ENCODE measurements at places on chromosomes 1 and 21.

DNA sequence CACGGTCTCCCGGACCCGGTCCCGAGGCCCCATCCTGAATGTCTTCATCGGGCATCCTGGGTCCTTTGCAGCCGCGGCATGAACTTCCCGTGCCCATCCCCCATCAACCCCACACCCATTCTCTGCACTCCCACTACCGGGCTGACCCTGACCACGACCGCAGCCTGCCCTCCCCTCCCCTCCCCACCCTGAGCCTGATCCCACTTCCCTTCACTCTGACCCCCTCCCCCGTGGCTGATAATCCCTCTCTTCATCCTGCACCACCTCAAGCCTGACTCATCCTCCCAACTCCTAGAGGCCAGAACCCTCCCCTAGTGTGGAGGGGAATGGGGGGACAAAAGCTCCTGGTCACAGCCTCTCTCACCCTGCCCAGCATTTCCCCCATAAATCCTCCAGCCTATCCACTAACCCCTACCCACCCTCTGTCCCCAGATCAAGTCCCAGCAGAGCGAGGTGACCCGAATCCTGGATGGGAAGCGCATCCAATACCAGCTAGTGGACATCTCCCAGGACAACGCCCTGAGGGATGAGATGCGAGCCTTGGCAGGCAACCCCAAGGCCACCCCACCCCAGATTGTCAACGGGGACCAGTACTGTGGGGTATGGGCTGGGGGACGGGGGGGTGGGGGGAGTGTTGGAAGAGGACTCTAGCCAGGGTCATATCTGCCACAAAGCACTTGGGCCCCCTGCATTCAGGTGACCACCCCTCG is 602 bp downstream of the SH3BGRL3 start:
- no peak for DNase-seq

DNA sequence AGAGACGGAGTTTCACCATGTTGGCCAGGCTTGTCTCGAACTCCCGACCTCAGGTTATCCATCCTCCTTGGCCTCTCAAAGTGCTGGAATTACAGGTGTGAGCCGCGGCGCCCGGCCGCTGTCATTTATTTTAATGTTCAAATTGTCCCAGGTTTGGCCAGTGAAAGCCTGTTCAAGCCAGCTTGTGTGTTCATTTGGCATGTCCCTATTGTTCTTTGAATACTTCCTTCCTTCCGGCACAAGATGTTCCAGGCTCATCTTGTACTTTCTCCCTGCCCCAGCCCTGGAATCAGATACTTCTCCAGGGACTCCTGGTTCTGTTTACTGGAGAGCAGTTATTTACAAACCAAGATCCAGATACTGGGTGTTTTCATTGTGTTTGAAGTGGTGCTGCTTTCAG is 37.0 kb downstream of the ZBTB8B start:
- no peak for DNase-seq

- DNase-seq, result no peak
These were observed 35.0 kb upstream of the SCAF4 start for GRCh38 chr21:31766899-31767298.

DNA sequence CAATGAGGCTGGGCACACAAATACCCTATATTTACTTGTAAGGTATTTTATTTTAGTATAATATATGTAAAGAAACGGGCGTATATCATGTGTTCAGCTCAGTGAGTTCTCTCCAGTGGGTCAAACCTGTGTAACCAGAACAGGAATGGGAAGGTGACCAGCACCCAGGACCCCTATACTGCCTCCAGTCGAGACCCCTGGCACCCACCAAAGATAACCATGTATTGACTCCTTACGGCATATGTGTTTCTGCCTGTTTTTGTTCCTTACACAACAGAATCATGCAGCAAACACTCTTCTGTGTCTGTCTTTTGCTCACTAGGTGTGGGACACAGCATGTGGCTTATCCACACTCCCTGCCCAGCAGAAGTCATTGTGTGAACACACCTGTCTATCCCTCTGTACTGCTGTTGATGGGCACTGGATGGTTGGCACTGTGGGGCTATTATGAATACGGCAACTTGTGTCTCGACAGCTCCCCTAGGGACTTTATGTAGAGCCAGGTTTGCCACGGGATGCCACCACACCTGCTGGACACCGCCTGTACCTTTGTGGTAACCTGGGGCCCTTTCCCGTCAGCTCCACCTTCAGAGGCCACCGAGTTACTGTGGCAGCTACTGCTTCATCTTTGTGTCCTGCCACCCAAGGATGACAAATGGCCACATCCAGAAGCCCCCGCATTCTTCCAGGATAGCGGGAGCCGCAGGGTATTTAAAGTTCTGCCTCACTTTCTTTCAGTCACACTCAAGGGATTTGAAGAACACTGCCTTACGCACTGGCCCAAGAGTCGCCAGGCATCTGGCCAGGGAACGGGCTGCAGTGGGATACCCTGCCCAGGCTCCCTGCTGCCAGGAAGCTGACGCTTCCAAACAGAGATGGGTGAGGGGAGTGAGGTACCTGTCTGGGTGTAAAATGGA is 23.5 kb upstream of the C2CD2 start:
- no peak for DNase-seq

DNA sequence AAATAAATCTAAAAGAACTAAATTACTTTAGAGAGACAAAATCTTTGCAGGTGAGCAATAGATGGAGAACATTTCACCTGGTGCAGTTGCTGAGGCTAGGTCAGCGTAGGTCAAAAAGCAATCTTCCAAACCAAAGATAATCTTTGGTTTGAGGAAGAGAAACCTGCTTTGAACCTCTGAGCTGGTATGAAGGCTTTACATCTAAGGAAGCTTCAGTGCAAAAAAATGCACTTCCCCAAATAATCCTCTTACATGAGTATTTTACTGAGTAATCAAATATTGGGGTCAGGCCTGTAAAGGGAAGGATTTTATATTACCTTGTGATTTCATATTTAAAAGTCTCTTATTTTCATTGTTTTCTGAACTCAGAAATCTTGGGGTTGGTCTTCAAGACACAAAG is 223.6 kb downstream of the SRGAP2C start:
- no peak for DNase-seq

DNA sequence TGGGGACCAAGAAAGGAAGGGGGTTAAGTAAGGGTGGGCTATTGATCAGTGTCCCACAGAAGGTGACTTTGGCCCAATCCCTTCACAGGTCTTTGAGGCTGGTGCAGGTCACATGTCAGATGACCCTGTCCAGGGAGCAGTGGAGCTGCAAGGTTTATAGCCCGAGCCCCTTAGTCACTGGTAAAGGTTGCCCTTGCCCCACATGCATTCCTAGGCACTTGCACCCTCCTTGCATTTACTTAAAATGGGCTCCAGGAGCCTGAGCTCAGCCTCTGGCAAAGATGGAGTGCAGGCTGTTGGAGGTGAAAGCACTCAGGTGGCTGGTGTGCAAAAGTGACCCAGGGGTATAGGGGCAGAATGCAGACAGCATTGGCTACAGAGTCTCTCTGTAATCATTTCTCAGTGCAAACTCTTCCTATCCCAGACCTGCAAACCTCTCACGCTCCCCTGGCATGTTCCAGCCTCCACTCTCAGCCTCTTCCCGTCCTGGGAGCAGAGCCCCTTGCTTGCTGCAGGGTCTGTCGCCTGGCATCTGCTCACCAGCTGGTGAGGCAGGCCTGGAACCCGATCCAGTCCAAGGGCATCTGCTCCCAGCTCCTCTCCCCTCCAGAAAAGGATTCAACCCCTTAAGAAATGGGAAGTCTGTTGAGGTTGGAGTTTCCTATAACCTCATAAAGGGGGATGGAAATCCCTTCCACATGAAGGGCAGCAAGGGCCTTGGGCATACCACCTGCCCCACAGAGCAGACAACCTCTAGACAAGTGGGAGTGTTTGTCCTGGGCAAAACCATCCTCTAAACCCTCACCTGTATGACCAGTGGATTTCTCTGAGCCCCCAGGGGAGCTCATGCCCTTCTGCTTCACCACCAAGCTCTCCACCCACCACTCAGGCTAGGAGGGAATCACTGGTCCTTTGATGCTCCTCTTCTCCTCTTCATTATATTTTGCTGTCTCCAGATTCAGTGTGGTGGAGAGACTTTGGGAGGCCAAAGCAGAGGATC is 23.1 kb upstream of the PTPRF start:
- DNase-seq, result no peak

DNA sequence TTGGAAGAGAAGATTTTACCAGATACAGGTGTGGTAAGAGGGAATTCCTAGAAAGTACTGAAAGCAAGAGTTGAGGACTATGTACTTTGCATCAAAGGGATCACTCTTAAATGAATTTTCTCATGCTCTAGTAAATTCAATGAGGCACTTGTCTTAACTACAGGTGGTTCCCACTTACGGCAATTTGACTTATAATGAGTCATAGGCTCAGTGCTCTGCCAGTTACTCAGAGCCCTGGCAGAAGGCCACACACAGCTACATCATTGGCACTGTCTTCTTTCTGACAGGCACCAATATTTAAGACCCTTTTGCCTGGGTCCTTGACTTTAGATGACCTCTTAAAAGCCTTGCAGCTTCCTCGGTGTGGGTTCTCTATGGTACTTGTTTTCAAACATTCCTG is 15.9 kb upstream of the ADAMTS5 start:
- no peak for DNase-seq

DNA sequence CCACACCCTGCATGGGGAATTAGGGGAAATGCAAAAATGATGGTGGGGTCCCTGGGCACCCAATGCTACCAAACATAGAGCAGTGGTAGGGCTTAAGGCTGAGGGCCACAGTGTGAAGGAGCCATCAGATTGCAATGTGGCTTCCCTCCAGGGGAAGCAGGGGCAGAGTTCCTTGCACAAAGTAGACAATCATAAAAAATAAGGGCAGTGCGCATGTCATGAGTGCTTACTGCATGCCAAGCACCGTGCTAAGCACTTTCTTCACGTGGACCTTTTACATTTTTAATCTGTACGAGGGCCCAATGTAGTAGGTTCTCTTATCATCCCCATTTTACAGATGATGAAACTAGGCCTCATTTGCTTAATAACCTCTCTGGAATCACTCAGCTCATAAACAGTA is 56.6 kb downstream of the DDX20 start:
- no peak for DNase-seq

- no peak for DNase-seq
These were observed 180.3 kb upstream of the C8B start for GRCh38 chr1:57146100-57146499.

- no peak for DNase-seq
These were observed 3.3 kb upstream of the MX1 start for GRCh38 chr21:41422546-41423304.

- no peak for DNase-seq
These were observed 341.5 kb upstream of the CHRM3 start for GRCh38 chr1:239044829-239045228.

DNA sequence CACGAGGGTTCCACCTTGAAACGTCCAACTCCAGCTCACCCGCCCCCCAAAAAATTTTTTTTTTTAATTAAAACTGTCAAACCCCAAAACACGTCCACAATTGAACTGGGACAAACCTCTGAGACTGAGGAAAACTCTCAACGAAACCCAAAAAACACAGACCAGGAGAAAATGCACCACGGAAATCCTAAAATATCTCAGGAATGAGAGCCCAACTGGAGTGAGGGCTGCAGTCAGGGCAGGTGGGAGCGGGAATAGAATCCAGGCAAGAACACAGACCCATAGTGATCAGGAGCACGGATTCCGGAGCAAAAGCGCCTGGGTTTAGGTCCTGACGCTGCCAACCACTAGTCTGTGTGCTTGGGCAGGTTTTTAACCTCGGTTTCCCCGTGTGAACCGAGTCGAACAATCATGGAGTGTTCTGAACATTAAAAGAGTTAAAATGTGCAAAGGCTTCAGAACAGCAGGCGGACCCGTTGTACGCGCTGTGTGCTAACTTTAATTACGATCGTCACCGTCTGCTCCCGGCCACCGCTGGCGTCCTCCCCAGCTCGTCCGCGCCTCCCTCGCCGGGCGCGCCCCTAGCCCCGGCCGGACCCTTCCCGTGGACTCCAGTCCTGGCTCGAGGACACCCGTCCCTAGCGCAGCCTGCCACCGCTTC is 624 bp downstream of the ARHGAP29 start:
- no peak for DNase-seq

GRCh38 chr21:37531431-37531932 is 164.9 kb downstream of the DYRK1A start:
- no peak for DNase-seq

DNA sequence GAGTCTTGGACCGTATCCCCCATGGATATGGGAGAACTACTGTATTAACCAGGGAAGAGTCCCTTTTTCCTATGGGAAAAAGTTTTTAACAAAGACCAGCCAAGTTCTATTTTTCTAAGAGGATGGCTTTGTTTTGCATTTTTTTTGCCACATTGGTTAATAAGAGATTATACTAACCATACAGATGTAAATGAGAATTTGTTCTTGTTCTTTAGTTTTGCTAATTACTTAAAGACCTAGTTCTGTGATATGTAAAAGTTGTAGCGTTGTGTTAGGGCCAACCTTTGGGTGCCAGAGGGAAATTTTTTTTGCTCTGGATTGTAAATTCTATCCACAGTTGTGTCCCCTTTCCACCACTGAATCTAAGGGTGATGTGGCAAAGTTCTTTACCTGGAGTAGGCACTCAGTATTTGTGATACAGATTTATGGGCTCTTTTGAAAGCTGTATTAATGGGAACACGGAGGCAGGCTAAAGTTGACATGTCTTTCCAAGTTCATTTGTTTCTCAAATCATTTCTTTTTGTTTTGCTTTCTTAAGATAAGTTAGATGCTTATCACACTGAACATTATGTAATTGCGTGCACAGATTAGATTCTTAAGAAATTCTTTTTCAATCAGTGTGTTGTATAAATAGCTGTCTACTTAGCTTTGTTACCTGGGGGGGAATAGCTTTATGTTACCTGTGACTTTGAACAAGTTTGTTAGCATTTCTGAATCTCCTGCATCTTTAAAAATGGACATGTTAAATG is 2.9 kb downstream of the SOAT1 start:
- no peak for DNase-seq
